ENCODE measurements at places on chromosomes 16 and 17. TPM values are rescaled to one million over a fixed set of nuclear protein-coding genes. Genes with fewer than 3 reads are reported as not detected.

GRCh38 chr17:66348584-66349165 lies 46.3 kb downstream of the PRKCA start:
- peak; percentile 62 for DNase-seq

ARHGAP44 gene
- not detected for total RNA-seq

C16orf96 gene
- 0.30 TPM for total RNA-seq

ITGA2B gene
- total RNA-seq, result 0.31 TPM

DNA sequence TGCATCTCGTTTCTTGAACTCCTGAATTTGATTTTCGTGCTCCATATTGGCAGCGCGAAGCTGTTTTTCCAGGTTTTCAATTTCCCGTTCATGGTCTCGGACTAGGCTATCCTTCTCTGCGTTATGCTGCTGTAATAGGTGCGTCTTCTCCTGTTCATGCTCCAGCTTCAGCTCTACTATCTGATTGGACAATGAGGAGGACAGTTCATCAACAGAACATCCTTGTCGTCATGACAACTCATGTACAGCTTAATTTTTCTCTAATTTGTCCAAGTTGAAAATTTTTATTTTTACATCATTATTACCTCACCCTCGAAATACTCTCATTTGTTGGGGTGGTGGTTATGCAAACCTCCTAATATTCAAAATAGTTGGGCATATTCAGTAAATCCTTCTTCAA lies 289.8 kb downstream of the CEP112 start:
- DNase-seq, result no peak

DNA sequence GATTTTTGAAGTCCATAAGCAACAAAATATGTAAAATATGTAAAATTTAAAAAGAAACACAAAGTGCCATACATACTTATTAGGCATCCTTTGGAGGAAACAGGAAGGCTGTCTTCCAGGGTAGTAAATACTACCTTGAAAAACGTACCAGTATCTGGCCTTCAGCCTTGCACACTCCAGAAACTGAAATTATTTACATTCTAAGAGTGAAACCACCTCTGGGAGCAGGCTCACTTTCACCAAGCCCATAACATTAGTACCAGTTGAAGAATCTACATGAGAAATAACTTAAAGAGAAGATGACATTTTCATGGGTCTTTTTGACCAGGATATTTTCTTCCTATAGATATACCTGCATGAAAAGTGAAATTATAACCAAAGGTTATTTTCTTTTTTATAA lies 6.4 kb downstream of the KRTAP9-1 start:
- DNase-seq, result no peak

DNA sequence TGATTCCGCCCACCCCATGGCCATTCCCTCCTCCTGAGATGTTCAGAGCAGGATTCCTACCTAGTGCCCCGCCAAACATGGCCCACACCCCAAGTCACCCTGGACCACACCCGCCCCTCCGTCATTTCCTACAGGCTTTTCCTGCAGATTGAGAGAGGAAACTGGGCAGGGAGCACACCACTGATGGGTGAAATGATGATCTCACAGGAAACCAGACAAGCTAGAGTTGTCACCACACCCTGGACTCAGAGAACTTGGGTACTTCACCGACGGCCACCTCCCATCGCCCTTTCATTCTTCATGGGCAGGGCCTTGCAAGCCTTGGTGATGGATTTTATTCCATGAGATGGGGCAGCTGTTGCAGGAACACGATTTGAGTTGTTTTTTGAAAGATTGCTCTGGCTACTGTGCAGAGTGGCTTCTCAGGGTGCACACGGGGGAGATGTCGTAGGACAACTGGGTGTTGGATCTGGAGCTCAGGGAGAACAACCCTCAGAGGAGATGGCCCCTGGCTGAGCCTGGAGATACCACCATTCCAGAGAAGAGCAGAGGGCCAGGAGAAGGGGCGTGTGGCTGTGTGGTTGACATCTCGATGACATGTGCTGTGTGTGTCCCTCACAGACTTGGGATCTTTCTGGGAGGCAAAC lies 7.4 kb upstream of the B9D1 start:
- DNase-seq, result peak; percentile 21

ZG16B gene
- total RNA-seq, result 0.64 TPM

ITGAX gene
- 2.9 TPM for total RNA-seq

DNA sequence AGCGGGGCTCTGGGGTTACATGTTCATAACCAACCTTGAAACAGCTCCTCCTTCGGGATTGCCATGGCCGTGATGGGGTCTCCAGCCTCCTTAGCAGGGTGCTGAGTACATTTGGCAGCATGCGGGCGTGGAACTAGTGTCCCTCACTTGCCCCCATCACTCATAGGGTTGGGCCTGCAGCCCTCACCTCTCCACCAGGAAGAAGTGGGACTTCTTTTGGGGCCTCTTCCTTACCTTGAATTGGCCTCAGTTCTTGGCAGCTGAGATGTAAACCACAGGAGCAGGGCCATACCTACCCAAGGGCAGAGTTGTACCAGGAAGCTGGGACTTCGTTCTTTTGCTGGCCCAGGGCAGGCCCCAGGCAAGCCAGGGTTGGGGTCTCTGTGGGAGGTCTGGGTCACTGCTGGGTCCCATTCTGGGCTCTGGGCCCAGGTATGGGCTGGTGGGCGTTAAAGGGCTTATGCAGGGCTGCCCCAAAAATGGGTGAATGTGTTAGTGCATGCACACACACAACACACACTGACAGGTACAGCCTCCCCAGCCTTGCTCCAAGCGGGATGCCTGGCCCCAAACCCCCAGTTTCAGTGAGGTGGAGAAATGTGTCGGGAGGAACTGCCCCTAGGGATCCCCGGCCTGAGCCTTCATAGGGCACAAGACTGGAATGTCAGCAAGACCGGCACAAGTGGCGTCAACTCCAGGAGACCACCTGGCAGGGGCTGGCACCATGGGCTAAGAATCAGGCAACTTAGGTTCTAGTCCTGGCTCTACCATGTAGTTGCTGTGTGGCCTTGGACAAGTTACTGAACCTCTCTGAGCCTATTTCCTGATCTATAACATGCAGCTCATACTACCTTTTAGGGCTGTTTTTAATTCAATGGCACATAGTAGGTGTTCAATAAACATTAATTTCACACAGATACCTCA lies 3.9 kb upstream of the KRT15 start:
- no peak for DNase-seq

SLC52A1 gene
- total RNA-seq, result 0.12 TPM

CD7 gene
- total RNA-seq, result 646 TPM

IGSF6 gene
- total RNA-seq, result not detected

DNA sequence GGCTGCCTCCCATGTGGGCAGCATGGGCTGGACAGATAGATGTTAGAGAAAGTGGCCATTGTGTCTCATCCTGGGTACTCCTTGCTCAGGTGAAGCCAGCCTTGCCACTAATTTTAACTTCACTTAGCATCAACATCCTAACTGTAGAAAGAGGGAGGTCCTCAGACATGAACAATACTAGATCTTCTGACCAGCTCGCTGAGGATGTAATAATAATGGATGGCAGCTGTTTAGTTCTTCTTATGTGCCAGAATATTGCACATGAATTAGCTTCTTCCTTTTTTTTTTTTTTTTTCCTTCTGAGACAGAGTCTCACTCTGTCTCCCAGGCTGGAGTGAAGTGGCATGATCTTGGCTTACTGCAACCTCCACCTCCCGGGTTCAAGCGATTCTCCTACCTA lies 232.4 kb downstream of the CCDC182 start:
- DNase-seq, result no peak

DNA sequence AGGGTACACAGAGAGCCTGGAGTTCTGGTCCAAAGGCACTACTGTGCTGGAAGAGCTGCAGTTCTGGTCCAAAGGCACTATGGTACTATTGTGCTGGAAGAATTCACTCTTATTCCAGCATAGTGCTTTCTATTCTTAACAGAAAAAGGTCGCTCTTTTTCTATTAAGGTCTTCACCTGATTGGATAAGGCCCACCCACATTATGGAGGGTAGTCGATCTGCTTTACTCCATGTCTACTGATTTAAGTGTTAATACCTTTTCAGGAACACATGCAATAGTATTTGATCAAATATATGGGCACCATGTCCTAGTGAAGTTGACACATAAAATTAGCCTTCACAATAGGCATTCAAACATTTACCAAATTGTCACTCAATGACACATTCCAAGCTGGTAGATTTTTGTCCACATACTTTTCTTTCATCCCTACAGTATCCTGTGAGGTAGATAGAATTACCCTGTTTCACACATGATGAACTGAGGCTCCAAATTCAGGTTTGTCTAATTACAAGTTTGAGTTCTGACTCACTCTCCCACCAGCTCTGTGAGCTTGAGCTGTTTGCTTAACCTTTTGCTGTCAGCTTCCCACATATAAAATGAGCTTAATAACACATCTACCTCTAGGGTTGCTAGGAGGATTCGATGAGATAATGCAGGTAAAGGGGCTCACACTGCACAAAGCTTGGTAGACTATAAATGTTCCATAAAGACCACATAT lies 129.9 kb downstream of the AIPL1 start:
- no peak for DNase-seq

- no peak for DNase-seq
Measured at GRCh38 chr16:50251375-50252081, 14.8 kb upstream of the ADCY7 start.

- DNase-seq, result no peak
Measured at GRCh38 chr16:73756289-73757178, 540.1 kb upstream of the PSMD7 start.

- no peak for DNase-seq
Measured at GRCh38 chr17:72090108-72090507, 30.7 kb upstream of the SOX9 start.

FOXN1 gene
- not detected for total RNA-seq

DNA sequence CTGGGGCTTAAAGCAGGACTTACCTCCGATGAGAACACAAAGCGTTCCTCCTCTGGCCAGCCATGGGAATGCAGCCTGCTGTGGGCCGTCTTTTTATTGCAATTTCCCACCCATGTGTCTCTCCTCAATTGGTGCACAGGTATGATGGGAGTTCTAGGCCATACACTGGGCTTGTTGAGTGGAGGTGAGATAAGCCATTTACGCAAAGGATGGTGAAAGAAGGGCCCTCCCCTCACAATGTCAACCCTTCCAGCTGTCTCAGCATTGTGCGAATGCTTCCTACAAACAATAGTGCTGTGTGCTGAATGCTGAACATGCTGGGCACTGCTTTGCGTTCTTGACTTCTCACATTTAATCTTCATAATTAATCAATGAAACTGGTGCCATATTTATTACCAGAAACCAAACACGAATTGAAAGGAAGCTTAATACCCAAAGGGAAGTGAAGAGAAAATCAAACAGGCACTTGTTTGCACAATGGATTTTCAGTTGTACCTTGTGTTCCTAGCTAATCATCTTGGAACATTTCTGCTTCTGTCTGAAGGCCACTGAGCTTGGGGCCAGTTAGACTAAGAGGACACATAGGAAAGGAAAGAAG lies at the start of gene GP2:
GP2 (minus strand) TSS at position 70 of the 598 bp plus-strand sequence. CDS start 1,082 bp downstream, outside the sequence.
- no peak for DNase-seq

- DNase-seq, result peak; percentile 38
Measured at GRCh38 chr17:55734128-55734781, 11.6 kb upstream of the TMEM100 start.

DNA sequence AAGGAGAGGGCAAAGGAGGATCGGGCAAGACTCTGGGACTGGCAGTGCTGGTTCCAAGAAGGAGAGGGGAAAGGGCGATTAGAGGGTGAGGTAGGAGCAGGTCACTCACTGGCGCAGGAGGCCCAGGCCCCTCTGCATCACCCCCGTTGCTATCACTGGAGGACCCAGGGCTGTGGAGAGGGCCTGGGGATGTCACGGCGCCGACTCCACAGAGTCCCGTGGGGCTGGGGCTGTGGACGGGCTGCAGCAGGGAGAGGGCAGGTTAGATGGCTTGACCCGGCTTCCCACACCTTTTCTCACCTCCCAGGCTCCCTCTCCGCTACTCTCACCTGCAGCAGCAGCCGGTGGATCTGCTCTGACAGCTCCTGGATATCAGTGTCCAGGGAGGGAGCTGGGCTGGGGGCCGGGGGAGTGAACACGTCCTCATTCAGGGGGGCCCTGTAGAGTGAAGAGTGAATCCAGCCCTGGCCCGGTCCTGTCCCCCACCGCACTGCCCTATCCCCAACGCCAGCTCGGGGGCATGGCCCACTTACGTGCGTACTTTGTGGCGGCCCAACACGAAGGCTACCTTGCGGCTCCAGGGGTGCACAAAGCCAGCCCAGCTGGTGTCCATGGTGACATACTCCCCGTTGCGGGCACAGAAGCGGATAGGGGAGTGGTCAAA lies 4.9 kb downstream of the PER1 start:
- DNase-seq, result no peak

- DNase-seq, result peak; percentile 40
Measured at GRCh38 chr17:27333410-27333980, 39.6 kb downstream of the WSB1 start.

GRCh38 chr16:17654142-17654541 lies 183.4 kb upstream of the XYLT1 start:
- no peak for DNase-seq

DNA sequence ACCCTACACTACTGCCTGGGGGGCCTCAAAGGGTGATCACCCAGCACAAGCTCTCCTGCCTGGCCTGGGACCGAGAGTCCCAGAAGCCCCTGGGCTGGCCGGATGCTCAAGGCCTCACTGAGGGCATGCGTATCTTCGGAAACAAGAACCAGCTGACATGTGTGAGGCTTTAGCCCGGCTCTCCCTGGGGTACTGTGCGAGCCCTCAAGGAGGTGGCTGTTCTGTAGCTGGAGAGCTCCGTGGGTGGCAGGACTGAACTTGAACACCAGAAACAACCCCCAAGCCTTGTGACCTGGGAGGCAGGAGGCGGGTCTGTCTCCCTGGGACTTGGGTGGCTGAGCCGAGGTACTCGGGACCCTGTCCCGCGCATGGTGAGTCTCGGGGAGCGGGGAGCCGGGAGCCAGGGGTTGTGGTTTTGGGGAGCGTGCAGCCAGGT lies 7.0 kb downstream of the DPEP1 start:
- no peak for DNase-seq

All from activated naive CD4-positive, alpha-beta T cell treated with anti-CD3 and anti-CD28 coated beads for 36 hours (primary cell).